ENCODE measurements at places on chromosomes 1 and 21. TPM values are rescaled to one million over a fixed set of nuclear protein-coding genes. Genes with fewer than 3 reads are reported as not detected.

Gene TXNIP
- 0.26 TPM for total RNA-seq

Gene CASZ1
- 2.1 TPM for total RNA-seq

Gene LCE2B
- not detected for total RNA-seq

Gene TRIM67
- total RNA-seq = 0.28 TPM

Gene ASPM
- 30.2 TPM for total RNA-seq

Gene DNAJC28
- total RNA-seq = 0.40 TPM

Gene NLRP3
- total RNA-seq = not detected

Gene C1QB
- not detected for total RNA-seq

Gene MYOG
- not detected for total RNA-seq

Gene ZBTB21
- total RNA-seq = 5.9 TPM

Gene AJAP1
- total RNA-seq = not detected

Gene ELAVL4
- not detected for total RNA-seq

Gene BSND
- total RNA-seq = not detected

Gene SELP
- total RNA-seq = not detected

Gene WLS
- 16.7 TPM for total RNA-seq
